ENCODE measurements at places on chromosomes 4 and X.

GRCh38 chrX:148522006-148522405 is 21.6 kb downstream of the AFF2 start:
- DNase-seq = no peak

DNA sequence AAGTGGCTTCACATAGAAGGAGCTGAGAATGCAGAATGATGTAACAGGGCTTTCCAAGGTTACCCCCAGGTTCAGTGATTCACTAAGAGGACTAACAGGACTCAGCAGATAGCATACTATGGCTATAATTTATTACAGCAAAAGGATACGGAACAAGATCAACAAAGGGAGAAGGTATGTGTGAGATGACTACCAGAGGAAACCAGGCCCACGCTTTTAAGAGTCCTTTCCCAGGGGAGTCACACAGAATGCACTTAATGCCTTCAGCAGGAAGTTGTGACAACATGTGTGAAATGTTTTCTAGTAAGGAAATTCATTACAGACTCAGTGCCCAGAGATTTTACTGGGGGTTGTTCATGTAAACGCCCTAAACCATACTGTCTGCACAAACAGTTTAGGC is 373.6 kb upstream of the MAGEB2 start:
- no peak for DNase-seq

DNA sequence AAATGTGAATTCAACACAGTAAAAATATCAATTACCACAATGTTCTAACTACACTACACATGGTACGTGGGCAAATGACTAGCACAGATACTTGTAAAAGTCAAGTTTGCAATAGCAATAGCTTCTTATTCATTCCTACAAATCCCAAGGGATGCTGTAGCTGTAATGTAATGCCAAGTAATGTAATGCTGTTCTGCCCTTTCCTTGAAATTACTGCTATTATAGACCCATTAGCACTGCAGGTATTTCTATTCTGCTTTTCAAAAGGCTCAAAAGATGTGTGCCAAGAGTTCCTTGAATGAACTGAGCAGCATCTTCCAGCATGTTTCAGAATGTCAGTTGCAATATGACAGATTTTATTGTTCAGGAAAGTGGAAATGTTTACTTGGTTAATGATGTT is 129.9 kb upstream of the BANK1 start:
- DNase-seq = no peak

- DNase-seq = no peak
Observed at GRCh38 chrX:71923516-71923915, 12.9 kb downstream of the NHSL2 start.

- DNase-seq = no peak
Observed at GRCh38 chrX:68083510-68083909, 349.8 kb downstream of the OPHN1 start.

- no peak for DNase-seq
Observed at GRCh38 chr4:48756689-48757220, 23.3 kb downstream of the FRYL start.

- DNase-seq = no peak
Observed at GRCh38 chr4:107592519-107592918, 127.5 kb downstream of the PAPSS1 start.

DNA sequence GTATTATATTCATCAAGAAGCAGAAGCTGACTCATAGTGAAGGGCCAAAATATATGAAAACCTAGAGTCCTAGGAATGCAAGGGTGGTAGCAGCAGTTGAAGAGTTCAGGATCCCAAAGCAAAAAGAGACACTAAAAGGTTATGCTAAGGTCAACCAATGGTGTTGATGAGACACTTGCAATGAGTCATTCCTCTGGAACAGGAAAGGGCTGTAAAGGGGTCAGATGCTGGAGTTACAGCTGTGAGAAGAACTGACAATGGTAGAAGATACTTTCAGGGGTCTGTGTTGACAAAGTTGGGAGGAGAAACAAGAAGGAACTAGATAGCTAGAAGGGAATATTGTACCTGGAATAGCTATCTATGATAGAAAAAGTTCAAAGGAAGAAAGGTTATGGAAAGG is 47.5 kb downstream of the ZGRF1 start:
- no peak for DNase-seq

GRCh38 chr4:85672116-85672515 is 197.2 kb downstream of the ARHGAP24 start:
- DNase-seq = no peak

GRCh38 chr4:110414561-110414920 is 61.4 kb upstream of the ENPEP start:
- no peak for DNase-seq

- DNase-seq = no peak
Observed at GRCh38 chrX:154742613-154743012, 8.3 kb downstream of the GAB3 start.

DNA sequence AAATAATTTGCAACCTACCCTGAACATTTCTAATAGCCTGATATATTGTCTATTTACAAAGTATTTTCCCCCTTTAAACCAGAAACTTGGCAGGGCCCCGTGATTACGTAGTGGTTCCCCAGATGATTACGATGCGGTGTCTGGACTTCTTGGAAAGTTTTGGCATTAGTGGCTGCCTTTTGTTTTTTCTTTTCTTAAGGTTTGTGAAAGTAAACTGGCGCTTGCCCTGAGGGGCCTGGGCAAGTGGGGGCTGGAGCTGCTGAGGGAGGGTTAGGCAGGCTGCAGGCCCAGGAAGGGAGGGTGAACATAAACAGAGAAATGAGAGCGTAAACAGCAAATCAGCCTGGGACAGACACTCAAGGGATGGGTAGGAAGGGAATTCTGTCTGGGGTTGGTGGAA is 123.6 kb upstream of the MSX1 start:
- no peak for DNase-seq

Measured in A549 (cell line).